Activated B cell treated with CpG ODN at 0.5 μM for 24 hours (primary cell): ENCODE measurements at places on chromosomes 6 and 20. TPM values are rescaled to one million over a fixed set of nuclear protein-coding genes. Genes with fewer than 3 reads are reported as not detected.

DNA sequence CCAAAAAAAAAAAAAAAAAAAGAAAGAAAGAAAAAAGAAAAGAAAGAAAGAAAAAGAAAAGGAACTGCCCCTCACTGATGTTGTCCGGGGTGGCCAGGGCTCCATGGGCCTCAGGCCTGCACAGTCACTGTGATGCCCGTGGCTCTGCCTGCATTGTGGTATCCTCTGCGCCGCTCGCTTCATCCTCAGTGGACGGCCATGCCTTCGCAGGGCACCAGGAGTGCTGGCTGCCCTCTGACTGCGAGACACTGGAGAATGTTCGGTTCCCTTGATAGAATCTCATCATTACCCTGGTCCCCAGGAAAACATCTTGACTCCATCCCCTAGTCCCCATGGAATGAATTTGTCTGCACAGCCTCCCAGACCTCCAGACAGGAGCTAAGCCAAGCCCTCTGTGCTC, 61.7 kb downstream of the TMEM242 start:
- DNase-seq, result no peak

- DNase-seq, result no peak
Observed at GRCh38 chr6:105499931-105500330, 97.0 kb upstream of the PREP start.

DNA sequence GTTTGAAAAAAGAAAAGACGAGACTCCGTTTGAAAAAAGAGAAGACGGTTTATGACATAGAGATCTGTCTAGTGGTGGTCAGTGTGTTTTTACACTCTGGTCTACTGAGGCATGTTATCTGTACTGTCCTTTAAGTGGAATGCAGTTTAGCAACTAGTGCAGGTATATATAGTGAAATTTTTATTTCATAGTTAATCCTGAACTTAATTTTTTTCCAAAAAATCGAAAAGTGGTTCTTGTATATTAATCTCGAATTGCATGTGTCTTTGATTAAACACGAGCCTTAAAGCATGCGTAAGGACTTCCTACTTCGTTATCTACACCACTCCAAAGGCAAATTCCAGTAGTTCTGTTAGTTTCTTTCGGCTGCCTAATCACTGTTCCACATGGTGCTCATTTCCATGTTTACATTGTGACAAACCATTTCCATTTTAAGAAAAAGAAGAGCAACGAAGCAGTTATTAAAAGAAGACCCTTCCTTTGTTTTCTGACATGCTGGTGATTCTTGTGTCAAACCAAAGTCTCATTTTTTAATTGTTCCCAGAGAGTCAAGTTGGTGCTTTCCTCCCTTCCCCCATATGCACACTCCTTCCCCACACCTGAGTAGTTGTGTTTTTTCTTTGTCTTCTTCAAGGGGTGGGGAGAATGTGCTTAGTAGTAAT, 2.3 kb downstream of the SNX9 start:
- no peak for DNase-seq

Gene SNRPB
- total RNA-seq, result 215 and 234 TPM in 2 replicates

DNA sequence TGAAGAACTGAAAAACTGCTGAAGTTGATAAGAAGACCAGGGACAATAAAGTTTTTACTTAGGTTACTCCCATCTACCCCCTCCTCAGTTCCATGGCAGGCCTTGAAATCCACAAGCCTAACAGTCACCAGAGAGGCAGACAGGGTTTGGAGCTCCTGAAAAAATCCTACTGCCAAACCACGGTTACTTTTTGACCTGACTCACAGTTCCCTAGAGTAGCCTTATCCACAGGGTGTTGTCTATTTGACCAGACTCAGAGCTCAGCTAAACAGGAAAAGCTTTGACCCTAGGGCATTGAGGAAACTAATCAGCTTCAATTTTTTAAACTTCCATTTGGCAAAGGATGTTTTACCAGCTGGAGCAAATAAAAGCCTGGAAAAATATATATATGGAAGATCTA, 257.7 kb upstream of the NT5E start:
- DNase-seq, result no peak

Gene SLC17A1
- total RNA-seq, result not detected in 2 replicates

- DNase-seq, result no peak
Observed at GRCh38 chr20:46945465-46945864, 50.8 kb downstream of the EYA2 start.

Gene ZNF391
- total RNA-seq, result 4.8 and 5.9 TPM in 2 replicates

DNA sequence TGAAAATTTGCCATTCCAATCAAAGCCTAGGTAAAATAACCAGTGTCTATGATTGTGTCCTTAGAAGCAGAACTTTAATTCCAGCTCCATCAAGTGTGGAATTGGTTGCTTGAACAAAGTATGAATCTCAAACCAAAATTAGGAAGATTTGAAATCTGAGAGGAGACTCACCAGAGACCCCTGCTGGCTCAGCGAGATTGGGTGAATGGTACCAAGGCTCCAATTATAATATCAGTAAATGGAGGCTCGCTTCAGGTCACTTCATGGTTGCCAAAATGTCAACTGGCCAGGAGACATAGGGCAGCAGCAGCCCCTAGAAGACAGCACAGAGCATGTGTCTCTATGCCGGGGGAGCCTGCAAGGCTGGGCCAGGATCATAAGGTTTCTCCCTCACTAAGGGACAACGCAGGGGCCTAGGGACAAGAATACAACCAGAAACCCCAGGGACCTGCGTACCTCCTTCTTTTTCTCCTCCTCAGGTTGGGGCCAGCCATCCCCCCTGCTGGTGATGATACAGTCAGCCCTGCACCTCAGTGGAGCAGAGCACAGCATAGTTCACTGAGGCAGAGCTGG, 14.0 kb downstream of the RBL1 start:
- no peak for DNase-seq

DNA sequence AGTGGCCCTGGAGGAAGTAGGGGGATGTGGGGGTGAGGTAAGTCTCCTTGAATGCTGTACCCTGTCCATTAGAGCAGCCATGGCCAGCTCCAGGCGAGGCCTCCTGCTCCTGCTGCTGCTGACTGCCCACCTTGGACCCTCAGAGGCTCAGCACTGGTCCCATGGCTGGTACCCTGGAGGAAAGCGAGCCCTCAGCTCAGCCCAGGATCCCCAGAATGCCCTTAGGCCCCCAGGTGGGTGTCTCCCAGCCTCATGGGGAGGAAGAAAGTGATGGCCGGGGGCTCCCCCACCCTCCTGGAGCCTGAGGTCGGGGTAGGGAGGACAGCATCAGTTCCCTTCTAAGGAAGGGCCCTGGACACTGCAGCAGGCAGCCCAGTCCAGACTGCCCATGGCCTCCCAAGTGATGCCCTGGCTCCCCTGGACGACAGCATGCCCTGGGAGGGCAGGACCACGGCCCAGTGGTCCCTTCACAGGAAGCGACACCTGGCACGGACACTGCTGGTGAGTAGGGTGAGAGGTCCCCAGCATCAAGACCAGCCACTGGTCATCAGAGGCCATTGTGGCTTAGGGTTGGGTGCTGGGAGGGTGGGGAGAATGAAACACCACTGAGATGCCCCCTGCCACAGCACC, 1.0 kb downstream of the GNRH2 start:
- no peak for DNase-seq

- no peak for DNase-seq
Observed at GRCh38 chr6:167442245-167442644, 117.4 kb downstream of the TTLL2 start.

DNA sequence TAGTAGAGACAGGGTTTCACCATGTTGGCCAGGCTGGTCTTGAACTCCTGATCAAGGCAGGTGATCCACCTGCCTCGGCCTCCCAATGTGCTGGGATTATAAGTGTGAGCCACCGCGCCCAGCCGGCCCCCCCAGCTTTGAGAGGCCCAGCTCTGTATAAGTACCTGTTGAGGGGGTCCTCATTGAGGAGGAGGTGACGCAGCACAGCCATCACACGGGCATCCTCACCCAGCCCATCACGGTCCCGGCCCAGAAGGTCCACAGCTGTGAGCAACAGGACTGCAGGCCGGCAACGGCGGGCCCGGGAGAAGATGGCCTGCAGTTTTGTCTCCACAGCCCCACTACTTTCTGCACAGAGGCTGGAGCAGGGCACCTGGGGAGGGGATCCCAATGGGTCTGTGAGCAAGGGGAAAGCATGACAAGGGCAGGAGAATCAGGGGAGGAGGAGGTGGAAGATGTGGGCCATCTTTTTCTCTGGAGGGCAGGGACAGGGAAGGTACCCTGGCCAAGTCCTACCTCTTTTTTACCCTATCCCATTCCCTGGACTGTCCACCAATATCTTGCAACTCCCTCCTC, 7.7 kb downstream of the GNMT start:
- DNase-seq, result no peak

Gene DPPA5
- total RNA-seq, result not detected in 2 replicates

DNA sequence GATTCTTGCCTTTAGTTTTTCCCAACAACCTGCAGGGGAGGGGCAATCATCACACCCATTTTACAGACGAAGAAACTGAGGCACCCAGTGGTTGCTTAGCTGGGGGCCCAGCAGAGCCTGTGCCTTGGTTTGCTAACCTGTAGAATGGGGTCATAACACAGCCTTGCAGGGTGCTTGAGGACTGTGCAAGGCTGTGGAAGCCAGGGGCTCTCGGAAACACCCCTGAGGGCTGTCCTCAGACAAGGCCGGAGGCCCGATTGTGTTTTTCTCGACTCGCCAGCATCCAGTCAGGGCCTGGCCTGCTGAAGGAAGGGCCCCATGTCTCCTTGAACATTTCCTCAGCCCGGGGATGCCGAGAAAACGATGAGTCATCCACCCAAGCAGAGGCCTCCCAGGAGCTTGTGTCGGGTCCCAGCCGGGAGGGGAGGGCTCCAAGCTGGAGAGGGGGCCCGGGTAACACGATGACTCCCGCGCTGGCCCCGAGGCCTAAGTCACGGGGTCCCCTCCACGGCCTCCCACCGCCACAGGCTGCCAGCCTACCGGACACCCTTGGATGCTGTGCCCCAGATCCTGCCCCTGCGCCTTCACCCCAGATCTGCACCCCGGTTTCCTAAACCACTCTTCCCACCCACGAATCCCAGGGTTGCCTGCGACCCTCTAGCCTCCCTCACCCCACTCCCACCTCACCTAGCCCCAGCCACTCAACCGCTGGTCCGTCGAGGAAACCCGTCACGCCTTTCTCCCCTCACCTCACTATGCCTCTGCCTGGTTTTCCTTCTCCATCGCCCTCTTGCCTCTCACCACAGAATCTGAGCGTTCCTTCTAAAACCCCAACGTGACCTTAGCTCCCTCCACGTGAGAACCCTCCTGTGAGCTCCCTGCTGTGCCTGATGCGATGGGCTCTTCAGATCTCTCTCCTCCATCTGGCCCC, 10.6 kb downstream of the NOL4L start:
- no peak for DNase-seq

GRCh38 chr6:51184046-51184445, 365.4 kb downstream of the TFAP2B start:
- DNase-seq, result no peak

Gene TFAP2C
- total RNA-seq, result not detected in 2 replicates

Gene OPN5
- total RNA-seq, result not detected in 2 replicates

DNA sequence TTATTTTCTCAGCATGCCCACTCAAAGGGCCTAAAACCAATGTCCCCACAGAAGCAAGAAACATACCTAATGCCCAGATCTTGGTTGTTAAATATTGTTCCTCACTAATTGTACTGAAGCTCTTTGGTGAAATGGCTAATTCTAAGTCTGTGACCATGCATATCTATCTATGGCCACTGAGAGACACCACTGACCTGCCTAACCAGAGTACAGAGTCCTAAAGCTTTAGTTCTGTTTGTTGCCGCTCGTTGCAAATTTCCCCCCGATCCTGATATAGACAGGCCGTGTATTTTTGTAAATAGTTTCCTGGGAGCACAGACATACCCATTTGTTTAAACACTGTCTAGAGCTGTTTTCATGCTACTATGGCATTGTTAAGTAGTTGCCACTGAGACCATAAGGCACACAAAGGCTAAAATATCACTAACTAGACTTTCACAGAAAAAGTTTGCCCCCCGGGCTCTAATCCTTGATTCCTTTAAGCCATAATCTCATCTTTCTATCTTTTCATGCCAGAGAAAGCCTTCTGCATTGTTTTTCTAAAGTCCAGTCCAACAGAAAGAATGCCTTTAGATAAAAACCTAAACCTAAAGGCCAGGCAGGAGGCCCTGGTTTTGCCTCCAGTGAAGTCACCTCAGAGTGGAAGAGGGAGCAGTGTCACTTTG, 48.7 kb downstream of the DNAAF9 start:
- no peak for DNase-seq

Gene TP53TG5
- not detected in 2 replicates for total RNA-seq

- DNase-seq, result no peak
Observed at GRCh38 chr6:129513471-129513870, 196.5 kb downstream of the ARHGAP18 start.

Gene MEP1A
- total RNA-seq, result not detected in 2 replicates

DNA sequence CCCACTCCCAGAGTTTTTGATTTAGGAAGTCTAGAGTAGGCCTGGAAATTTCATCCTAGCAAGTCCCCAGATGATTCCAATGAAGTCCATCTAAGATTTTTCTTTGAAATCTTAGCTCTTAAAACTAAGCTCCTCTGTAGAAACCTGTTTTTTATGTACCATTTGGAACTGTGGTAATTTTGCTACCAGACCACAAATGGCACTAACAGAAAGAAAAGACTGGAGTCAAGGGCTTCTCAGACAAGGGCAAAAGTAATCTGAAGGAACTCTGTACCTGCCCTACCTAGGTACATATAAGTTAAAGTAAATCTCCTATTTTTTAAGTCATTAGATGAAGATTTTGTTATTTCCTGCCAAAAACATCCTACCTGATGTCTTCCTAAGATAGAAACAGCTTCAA, 155.0 kb upstream of the HTR1E start:
- no peak for DNase-seq

Gene CENPB
- total RNA-seq, result 50.1 and 51.7 TPM in 2 replicates

DNA sequence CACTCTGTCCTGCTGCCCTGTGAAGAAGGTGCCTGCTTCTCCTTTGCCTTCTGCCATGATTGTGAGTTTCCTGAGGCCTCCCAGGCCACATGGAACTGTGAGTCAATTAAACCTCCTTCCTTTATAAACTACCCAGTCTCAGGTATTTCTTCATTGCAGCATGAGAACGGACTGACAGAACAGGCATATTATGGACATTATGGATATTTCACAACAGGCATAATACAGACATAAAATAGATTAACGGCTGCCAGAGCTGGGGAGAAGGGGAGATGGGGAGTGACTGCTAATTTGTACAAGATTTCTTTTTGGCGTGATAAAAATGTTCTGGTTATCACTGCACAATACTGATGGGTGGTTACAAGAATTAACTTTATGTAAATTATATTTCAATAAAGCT, 29.4 kb downstream of the TRPC4AP start:
- DNase-seq, result no peak

- DNase-seq, result no peak
Observed at GRCh38 chr6:79868098-79868722, 79.1 kb downstream of the ELOVL4 start.

GRCh38 chr6:46628976-46629375, 23.6 kb downstream of the CYP39A1 start:
- DNase-seq, result no peak

- no peak for DNase-seq
Observed at GRCh38 chr6:48472091-48472490, 361.1 kb upstream of the PTCHD4 start.

DNA sequence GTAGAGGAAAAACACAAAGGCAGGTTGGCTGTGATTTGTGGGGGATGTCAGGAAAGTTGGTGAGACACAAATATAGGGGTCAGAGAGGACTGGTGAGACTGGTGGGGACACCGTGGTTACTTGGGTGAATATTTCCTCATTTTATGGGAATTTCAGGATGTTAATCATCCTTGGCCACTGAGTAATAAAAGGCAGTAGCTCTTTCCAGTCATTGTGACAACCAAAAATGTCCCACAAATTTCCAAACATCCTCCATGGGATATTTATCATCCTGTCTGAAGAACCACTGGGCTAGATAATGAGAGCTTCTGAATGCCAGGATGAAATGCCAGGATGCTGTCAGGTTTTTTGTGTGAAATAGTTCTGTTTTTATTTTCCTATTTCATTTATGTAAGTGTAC, 374.1 kb downstream of the CD109 start:
- no peak for DNase-seq

- no peak for DNase-seq
Observed at GRCh38 chr20:60237981-60238380, 279.8 kb downstream of the CDH26 start.
